ENCODE measurements at places on chromosomes 13 and 19.

- DNase-seq: no peak
Observed at GRCh38 chr13:36518707-36519106, 86.4 kb downstream of the CCNA1 start.

DNA sequence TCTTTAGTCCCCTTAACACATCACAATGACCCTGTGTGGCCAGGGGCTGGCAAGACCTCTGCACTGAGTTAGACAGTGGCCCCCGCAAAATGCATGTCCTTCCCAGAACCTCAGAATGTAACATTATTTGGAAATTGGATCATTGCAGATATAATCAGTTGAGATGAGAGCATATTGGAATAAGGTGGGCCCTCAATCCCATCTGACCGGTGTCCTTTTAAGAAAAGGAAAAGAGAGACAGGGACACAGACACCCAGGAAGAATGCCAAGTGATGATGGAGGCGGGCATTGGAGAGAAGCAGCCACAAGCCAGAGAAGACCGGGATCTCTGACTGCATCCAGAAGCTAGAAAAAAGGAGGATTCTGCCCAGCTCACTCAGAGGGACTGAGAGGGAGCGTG, 1.8 kb downstream of the FAM187B start:
- DNase-seq: no peak

GRCh38 chr13:71874458-71874857, 7.5 kb upstream of the DACH1 start:
- DNase-seq: no peak

DNA sequence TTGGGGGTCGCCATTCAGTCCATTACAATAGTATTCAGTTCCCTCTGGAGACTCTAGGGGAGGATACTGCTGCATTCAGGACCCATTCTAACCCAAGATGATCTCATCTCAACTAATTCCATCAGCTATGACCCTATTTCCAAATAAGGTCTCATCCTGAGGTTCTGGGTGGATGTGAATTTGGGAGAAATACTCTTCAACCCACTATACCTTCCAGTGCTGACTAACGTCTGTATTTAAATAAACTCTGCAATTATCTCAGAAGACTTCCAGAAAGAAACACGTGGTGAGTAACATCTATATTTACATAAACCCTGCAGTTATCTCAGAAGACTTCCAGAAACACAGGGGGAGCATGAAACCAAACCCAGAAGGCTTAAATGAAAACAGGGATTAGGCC, 1300.7 kb downstream of the PCDH9 start:
- DNase-seq: no peak

DNA sequence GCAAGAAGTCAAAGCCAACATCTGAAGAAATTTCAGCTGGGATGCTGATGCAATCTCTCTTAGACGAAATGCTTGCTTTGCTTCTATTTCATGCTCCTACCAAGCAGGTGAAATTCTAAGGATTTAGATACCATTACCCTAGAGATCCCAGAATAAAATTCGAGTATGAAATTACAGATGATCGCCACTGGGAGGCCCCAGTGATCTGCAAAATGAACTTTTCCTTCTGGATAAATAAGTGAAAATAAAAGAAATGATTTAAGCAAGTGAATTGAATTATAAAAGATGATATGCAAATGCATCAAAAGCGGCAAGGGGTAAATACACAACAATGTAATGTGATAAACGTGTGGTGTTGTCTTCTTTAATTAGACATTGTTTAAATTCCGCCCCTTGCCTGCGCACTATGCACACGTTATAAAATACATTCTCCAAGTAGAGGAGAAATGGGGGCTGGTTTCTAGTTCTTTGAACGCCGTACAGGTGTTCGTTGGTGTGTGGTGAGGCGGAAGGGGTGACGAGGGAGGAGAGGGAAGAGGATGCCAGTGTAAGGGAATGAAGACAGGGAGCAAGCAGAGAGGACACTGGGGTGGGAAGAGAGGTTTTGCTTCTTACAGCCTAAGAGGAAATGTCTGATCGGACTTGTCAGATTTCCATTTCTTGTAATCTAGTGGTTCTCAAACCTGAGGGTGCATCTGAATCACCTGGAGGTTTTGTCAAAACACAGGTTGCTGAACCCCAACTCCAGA, 58.0 kb downstream of the ERCC5 start:
- DNase-seq: no peak

- DNase-seq: no peak
Observed at GRCh38 chr13:112685896-112686295, 3.9 kb upstream of the ATP11A start.

DNA sequence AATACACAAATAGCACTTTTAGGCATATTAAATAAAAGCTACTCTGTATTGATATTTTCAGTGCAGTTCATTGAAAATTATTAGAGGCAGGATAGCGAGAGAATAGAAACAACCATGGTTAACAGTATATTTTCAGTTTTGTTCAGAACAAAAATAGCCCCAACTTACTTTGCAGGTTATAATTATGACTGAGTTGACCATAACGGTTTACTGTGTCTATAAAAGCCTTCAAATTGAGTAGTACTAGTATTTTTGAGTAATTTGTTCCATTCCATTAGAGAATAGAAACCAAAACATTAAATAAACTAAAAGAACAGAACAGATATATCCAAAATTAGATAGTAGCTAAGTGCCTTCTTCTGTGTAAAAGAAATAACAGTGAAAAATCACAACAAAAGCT, 1108.4 kb upstream of the PCDH20 start:
- DNase-seq: no peak

GRCh38 chr13:50353651-50354415, 338.6 kb downstream of the KCNRG start:
- DNase-seq: no peak

DNA sequence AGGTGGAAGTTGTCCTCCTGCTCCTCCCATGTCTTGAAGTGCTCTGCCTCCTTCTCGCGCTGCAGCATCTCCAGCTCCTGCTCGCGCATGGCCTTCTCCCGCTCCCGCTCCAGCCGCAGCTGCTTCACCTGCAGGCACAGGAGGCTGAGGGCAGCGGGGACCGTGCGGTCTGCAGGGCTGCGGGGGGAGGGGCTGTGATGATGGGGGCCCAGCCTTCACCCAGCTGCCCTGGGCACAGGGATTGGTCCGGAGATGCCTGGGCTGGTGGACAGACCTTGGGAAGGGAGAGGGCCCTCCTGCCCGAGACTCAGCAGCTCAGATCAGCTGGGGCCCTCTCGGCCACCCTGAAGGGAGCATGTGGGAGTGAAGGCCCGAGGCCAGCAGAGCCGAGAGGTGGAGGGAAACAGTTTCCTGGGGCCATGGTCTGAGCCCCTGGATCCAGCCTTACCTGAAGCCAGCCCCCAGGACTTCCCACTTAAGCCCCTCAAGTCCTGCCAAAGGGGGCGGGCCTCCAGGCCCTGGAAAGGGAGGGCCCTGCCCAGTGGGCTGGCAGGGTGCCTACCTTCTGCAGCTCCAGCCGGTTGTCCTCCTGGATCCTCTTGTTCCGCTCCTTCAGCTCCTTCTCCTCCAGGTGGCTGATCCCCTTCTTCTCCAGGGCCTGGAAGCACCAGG, 6.3 kb downstream of the CACTIN start:
- DNase-seq: no peak

- no peak for DNase-seq
Observed at GRCh38 chr13:46100191-46100815, 4.5 kb downstream of the CPB2 start.

DNA sequence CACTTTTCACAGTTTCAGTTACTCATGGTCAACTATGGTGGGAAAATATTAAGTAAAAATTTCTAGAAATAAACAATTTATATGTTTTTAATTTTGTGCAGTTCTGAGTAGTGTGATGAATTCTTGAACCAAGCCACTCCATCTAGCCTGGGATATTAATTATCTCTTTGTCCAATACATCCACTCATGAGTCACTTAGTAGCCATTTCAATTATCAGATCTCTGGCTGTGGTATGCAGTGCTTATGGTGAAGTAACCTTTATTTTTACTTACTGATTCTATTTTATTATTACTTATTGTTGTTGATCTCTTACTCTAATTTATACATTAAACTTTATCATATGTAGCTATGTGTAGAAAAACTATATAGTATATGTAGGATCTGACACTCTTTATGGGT, 128.9 kb upstream of the KLHL1 start:
- DNase-seq: no peak

GRCh38 chr19:36773223-36773579, 594 bp upstream of the ZNF850 start:
- DNase-seq: no peak

DNA sequence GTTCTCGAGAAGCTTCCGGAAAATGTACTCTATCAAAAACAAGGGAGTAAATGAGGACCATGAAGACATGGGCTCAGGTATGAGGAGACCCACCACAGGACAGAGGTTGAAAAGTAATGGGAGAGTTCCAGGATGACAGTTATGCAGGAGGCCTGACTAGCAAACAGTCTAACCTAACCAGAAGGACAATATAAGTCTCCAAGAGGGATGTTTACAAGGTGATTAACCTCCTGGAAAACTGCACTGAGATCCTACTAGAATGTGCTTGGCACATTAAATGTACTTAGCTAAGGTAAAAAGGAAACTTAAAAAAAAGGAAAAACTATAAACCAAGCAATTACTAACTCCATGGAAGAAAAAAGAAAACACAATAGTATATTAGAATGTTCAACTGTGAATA, 258.3 kb downstream of the KLF5 start:
- no peak for DNase-seq

DNA sequence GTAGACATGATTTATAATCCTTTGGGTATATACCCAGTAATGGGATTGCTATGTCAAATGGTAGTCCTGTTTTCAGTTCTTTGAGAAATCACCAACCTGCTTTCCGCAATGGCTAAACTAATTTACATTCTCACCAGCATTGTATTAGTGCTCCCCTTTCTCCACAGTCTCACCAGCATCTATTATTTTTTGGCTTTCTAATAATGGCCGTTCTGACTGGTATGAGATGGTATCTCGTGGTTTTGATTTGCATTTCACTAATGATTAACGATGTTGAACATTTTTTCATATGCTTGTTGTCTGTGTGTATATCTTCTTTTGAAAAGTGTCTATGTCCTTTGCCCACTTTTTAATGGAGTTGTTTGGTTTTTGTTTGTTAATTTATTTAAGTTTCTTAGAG, 165.1 kb downstream of the PDS5B start:
- no peak for DNase-seq

- no peak for DNase-seq
Observed at GRCh38 chr19:4586691-4587090, 27.2 kb upstream of the SEMA6B start.

DNA sequence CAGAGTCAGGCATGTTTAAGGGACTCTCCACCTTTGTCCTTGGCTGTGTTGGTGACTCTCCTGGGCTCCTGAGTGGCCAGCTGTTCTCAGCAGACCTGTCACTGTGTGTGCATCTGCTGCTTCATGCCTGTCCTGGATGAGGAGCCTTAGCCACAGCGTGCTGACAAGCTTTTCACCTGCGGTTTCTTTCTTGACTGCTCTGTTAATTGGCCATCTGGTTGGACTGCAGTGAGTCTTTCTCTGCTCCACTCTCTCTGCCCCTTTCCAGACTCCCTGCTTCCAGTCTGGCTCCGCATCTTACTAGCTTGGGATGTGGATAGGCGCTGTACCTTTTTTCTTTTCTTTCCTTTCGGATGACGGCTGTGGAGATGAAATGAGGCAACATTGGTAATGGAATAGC, 38.8 kb downstream of the POLR1D start:
- no peak for DNase-seq

- no peak for DNase-seq
Observed at GRCh38 chr19:14146789-14147216, 10.4 kb upstream of the ASF1B start.

DNA sequence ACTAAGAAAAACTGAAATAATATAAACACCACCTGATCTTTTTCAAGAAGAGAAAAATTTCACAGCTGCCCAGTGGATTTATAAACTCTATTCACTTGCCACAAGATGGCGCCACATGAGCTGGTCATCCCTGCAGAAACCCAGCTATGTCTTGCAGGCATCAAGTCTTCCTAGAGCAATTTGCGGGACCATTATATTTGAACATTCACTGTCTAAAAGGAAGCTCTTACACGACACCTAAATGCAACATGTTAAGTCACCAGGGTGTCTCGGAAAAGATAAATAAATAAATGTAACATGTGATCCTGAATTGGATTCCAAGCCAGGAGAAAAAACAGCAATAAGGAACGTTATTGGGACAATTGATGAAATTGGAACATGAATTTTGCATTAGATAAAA, 20.3 kb upstream of the AKT2 start:
- peak; percentile 65 for DNase-seq

- no peak for DNase-seq
Observed at GRCh38 chr19:497869-498510, 1.7 kb downstream of the MADCAM1 start.

DNA sequence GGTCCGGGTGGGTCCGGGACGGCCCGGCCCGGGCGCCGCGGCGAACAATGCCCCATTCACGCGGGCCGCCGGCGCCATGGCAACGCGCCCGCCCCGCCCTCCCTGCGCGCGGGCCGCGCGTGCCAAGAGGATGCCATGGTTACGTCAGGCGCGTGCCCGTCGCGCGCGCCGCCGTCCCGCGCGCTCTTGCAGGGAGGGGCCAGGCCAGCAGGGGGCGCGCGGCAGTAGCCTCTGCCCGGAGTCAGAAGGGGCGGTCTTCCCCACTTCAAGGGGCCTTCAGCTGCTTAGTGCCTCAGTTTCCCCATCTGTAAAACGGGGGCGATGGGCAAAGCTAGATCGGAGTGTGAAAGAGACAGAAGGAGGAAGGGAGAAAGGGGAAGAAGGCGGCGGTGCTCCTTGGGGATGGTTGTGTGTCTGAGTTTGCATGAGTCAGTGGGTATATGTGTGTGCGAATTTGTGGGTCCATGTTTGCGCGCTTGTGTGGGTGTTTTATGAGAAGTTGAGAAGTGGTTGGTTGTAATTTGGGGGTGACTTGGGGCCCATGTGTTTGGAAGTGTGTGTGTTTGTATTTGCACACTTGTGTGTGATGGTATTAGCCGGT, 11.6 kb upstream of the NFIX start:
- DNase-seq: peak; percentile 77

GRCh38 chr19:48947258-48947542, 7.5 kb upstream of the BAX start:
- DNase-seq: no peak

DNA sequence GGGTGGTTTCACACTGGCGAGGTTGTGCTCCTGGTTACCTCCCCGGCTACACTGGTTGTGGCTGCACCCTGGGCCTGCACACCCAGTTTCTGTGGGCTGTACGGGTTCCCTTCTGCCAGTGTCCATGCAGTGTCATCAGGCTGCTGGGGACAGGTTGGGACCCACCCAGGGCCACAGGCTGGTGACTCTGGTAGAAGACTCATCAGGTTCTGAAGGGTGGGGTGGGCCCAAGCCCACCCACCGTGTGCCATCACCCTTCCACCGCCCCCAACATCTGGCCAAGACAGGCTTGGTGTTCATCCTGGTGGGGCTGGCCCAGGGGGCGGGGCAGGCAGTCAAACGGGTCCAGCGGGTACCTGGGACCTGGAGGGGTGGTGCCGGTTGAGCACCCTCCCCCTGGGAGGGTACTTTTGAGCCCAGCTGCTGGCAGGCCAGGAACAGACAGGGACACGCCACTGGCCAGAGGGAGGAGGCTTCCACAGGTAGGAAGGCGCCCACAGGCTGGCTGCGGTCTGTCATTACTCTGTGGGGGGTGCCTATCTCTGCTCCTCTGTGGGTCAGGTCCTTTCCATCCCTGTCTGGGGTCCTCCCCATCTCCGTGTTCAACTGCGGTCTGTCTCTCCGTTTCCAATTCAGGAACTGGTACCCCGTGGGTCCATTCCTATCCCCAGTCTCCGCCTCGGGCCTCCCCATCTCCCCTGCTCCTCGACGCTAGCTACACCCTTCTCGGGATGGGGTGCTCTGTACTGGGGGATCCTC, at the start of gene RNF225:
TSS of gene RNF225 (plus strand) at position 437 of the 759 bp plus-strand sequence. CDS start 434 bp downstream, outside the sequence.
- no peak for DNase-seq

GRCh38 chr19:48795685-48796070, 15.2 kb downstream of the BCAT2 start:
- DNase-seq: no peak

GRCh38 chr13:44296856-44297255, 76.8 kb upstream of the SERP2 start:
- no peak for DNase-seq
